ENCODE measurements at places on chromosomes 11 and 22.

DNA sequence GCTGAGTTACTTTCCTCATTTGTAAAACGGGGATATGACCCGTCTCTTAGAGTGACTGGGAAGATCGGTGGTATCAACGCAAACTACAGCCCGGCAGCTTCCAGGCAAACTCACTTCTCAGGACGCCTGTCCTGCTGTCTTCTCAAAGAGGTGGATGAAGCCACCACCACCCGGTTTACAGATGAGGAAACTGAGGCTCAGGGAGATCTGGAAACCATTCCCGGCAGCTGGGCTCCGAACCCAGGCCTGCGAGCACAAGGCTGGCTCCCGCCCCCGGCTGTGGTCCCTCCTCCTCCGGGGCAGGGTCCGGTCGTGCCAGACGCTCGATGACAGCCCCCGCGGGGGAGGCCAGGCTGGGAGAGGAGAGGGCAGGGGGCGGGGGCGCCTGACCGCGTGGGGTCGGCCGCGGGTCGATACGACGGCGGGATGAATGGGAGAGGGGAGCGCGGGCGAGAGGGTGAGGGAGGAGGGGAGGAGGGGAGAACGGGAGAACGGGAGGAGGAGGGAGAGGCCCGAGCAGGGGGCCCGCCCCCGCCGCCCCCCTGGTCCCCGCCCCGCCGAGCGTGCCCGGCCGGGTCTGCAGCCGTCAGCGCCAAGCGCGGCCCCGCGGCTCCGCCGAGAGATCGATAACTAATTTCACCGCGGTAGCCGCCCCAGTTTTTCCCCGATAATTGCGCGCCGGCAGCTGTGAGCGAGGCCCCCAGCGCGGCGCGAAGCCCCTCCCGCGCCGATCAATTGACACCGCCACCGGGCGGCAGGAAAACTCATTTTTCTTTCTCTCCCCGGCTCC lies 14.0 kb downstream of the IGLL1 start:
- no peak for DNase-seq

GRCh38 chr11:10385696-10386095 lies 69.4 kb upstream of the AMPD3 start:
- no peak for DNase-seq

DNA sequence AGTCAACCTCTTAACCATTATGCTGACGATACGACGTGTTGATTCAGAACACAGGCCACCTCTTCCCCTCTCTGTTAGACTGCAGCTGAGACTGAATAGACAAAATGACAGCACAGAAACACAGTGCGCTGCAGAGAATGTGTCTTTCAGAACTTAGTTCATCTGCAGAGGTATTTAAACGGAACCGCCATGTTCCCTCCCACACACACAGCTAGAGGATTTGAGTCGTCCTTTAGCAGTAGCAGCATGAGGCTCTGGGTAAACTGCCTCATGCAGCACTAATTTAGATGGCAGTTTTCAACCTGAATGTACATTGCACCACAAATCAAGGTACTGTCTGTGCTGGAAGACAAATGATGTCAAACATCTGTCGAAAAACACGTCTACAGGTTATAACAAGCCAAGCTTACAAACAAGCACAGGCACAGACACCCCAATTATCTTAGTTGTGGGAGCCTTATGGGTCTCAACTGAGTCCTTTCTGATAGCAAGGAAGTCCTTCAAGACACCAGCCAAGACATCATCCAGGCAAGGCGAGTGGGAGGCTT lies 76.6 kb upstream of the LRRC4C start:
- DNase-seq, result no peak

GRCh38 chr11:12534549-12534948 lies 139.7 kb upstream of the TEAD1 start:
- no peak for DNase-seq

- DNase-seq, result no peak
Measured at GRCh38 chr22:40309631-40310030, 36.7 kb upstream of the ADSL start.

GRCh38 chr11:77183431-77183984 lies 55.5 kb downstream of the MYO7A start:
- no peak for DNase-seq
